ENCODE measurements at places on chromosomes 3 and 15.

- DNase-seq: no peak
Measured at GRCh38 chr15:99434506-99435112, 131.2 kb upstream of the MEF2A start.

DNA sequence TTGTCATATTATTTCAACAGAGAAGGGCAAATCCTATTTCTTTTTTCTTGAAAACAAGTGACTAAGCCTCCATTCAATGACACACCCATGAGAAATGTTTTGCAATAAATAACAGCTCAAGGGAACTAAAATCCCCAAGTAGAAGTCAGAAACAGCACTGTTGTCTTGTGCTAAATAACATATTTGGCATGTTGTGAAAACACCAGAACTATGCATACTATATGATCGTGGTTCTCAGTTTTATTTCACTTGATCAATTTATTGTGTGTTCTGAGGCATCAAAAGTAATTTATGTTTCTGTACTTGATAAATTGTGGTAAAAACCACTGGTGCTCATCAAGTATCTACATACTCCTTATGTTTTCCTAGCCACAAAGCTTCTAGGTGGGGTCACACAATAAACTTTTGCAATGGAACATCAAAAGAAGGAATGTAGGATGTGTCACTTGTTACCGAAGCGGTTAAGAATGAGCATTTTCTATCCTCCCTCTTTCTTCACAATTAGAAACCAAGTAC lies 691.7 kb upstream of the CBLB start:
- no peak for DNase-seq

DNA sequence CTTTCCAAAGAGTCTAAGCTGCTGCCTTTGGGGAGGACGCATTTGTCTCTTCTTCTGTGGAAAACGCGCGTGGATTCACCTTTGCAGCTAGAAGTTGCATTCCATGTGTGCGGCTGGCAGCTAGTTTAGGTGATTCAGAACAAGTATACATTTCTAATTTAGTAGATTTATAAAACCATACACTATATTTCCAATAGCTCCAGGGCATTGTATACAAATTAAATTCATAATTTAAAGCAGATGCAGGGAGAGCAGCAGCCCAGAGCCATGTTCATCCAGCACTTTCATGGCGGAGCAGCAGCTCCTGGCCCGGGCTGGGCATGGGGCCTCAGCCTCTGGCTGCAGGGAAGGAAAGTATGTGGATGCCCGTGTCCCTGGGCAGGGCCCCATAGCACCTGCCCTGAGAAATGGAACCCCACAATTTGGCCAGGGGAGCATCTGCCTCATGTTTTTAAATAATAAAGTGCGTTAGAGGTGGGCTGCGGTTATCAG lies 42.8 kb upstream of the SEC22A start:
- DNase-seq: no peak

DNA sequence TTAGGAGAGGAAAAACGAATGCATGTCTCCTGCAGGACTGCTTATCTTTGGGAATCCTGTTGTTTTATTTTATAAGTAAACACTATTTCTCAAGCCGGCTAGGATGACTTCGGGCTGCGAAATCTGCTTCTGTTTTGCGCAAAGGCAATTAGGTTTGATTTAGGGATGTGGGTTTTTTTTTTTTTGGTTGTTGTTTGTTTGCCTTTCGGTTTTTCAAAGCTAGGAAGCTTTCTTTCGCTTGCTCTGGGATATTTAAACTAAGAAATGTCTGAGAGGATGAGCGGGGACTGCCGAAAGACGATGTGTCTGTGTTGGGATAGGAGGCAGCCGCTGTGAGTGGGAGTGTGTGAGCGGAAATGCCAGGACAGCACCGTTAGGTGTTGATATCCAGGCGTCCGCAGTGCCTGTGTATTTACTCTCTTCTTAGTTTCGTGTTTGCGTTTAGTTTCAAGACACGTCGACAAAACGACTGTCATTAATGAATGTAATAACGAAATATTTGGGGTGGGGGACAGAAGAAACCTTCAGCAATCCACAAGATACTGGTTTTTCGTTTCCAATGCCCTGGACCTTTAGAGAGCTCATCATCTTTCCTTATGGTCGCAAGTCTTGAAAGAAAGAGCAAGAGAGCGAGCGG lies 604 bp downstream of the ISL2 start:
- DNase-seq: no peak

DNA sequence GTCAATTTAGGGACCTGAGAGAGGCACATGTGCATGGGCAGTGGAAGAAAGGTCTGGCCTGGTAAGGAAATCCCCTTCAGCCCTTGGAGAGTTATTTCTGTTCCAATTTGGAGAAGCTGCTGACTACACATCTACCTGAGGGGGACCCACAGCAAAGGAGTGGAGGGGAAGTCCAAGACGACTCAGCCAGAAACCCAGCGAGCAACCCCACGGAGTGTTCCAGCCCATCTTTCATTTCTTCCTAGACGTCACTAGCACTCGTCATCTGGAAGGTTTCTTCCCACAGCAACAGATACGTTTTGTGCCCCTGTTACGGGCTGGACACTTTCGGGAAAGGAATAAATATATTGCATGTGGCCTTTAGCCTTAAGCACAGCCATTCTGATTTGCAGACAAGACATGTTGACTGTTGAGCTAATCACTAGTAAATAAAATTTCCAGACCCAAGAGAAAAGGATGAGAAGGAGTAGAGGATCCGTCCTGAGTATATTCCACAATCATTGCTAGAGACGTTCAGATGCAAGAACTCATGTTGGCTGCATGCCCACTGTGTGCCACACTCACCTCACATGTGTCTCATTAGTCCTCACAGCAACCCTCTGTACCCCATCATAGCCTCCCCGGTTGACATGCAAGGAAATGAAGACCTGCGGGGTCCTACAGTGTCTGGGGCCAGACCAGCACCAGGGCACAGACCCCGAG lies 7.8 kb upstream of the FAM174B start:
- DNase-seq: no peak

DNA sequence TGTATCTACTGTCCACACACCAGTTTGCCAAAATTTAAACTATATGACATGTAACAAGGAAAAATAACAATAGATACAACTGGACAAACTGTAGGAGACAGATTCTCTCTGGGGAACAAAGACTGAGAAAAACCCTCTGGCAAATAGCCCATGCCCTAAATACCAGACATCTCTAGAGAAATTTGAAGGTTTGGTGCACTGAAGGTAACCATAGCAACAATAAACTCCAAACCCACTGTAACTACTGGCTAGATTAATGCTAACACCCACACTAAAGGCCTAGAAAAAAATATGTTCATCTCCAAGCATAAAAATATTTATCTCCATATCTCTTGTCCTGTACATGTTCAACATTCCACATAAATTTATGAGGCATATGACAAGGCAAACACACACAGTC lies 267.1 kb downstream of the STXBP5L start:
- no peak for DNase-seq

DNA sequence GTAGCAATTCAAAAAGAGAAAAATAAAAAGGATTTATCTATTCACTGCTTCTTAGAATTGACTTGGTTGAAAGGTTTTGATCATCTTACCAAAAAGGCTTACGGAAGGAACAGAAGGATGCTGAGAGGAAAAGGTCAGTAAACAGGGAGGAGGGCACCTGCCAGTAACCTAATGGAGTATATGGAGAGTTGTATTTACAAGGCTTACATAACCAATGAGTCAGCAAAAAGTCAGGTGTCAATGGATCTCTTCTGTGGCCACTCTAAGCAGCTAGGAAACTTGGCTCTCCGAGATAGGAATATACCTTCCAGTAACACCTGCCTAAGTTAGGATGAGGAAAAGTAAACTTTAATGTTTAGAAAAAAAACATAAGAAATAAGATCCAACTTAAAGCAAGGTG lies 80.5 kb upstream of the PLXND1 start:
- no peak for DNase-seq

DNA sequence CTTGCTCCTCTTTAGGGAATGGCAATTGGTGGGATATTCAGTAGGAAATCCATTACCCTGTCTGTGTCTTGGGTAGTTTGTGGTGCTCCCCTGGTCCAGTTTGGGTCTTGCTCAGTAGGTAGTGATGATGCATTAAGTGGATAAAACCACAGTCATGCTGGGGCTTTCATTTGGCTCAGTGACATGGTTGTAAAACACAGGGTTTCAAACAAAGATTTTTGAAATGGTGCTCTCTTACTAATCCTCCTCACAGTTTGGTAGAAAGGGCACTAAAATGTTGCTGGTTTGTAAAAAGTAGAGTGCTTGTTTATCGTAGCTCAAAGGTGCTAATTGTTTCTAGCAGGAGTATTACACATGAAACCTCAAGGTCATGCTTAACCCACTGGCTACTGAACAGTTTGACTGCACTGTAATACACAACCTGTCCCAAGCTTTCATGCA lies 22.9 kb downstream of the BBX start:
- DNase-seq: no peak

GRCh38 chr3:150613709-150614480 lies 10.8 kb downstream of the SELENOT start:
- DNase-seq: no peak

- peak; percentile 9 for DNase-seq
Measured at GRCh38 chr15:25171111-25171811, 216.5 kb downstream of the SNRPN start.

- peak; percentile 92 for DNase-seq
Measured at GRCh38 chr3:49871531-49872153, 1.9 kb upstream of the CAMKV start.

DNA sequence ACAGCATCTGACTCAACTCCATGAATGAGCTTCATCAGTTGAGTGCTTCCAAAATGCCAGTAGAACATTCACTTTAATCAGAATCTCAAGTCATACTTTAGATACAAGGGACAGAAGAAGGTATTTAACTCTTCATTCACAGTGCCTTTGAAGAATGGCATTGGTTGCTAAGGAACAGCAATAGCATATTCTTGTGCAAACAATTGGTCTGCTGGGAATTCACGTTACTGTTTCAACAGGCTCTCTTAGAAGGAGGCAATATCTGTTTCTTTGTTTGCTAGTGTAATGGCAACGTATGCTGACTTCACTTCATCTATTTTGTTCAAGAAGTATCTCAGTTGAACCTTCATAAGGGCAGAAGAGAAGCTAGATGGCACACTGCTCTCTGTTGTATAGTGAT lies 113.9 kb downstream of the TMEM108 start:
- no peak for DNase-seq

DNA sequence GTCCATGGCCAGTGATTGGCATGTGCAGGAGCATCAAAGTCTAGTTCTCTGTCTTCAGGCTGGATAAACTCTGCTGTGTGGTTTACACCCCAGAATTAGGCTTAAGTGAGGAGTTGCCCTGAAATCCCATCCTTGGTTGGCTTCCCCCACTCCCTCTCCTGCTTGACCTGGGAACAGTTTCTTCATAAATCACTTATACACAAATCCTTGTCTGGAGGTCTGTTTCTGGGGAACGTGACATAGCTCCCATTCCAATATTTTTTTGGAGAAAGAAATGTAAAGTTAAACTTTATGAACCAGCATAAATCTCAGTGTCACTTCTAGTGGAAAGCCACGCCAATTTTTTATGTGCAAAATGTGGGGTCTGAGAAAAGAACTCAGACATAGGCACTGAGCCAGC lies 98.2 kb downstream of the DCLK3 start:
- no peak for DNase-seq

DNA sequence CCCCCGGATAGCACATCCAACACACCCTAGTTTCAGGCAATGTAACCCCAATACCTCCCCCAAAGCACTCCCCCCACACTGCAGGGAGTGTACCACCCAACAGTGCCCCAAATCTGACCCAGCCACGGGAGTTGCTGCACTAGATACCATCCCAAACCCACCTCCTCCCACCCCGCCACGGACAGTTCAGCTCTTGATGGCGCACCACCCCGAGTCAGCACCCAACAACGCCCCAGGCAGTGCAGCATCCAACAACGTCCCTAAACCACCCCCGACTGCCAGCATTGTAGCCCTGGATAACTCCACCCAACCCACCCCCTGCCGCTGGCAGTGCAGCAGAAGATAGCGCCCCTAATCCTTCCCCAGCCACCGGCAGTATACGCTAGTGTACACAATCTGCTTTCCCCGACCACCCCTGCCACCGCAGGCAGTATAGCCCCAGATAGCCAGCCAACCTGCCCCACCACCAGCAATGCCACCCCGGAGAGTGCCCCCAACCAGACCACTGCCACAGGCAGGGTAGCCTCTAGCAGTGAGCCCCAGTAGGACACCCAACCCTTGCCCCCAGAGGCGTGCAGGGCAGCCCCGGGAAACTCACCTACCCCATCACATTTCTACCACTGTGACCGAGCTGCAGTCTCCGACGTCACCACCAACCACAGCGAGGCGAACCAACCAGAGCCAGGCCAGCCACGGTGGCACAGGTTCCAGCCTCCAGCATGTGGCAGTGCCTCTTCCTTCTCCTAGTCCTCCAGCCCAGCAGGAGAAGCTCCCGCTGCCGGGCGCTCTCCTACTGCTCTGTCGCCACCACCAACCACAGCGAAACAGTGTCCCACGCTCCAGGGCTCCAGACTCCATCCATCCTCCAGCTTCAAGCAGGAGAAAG lies 178.1 kb downstream of the POTEB3 start:
- peak; percentile 21 for DNase-seq

DNA sequence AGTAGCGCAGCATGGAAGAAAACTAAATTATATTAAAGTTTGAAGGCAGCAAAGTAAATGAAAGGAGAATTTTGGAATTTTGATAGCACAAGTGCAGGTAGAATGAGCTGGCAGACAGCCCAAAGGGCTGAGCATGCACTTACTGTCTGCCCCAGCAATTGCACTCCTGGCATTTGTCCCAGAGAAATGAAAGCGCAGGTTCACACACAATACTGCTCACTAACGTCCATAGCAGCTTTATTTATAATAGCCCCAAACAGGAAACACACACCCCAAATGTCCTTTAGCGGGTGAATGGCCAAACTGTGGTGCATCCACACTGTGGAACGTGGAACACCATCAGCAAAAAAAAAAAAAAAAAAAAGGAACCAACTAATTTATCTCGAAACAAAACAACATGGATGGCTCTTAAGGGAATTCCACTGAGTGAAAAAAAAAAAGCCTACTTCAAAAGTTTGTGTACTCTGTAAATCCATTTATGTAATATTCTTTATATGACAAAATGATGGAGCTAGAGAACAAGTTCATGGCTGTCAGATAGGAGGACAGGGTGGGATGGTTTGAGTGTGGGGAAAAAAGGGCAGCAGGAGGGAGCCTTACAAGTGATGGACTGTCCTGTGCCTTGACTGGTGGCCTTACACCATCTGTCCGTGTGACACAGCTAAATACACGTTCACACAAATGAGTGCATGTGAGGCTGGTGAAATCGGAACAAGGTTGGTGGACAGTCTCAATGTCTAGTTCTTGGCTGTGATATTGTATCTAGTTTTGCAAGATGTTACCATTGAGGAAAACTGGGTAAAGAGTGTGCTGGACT lies 6.0 kb upstream of the TM2D3 start:
- no peak for DNase-seq

DNA sequence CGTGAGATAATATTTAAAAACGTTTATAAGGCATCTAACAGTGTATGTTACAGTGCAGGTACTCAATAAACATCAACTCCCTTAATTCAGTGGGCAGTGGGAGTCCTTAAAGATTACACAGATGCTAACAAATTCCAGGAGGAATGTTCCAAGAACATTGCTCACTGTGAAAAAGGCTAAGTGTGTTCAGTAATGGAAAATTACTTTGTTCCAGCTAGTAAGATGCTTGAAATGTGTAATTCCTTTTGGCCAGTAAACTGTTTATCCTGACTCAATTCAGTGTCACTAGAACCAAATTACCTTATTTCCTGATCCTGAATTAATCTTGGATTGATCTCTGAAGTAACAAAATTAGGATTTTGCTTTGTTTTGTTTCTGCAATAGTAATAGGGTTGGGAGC lies 54.2 kb upstream of the SEMA6D start:
- DNase-seq: no peak

GRCh38 chr15:73685981-73686380 lies 1.8 kb downstream of the CD276 start:
- DNase-seq: no peak

Measured in posterior cingulate gyrus (tissue), 11 donors.